ENCODE measurements at places on chromosomes 4 and X. TPM values are rescaled to one million over a fixed set of nuclear protein-coding genes. Genes with fewer than 3 reads are reported as not detected.

Gene TAF1
- 35.8 TPM for polyA plus RNA-seq

Gene ESX1
- polyA plus RNA-seq, result not detected

Gene TRAM1L1
- polyA plus RNA-seq, result 17.1 TPM

Gene BEX4
- 184 TPM for polyA plus RNA-seq

Gene AMER1
- polyA plus RNA-seq, result 8.3 TPM

Gene MTMR1
- polyA plus RNA-seq, result 30.7 TPM

GRCh38 chr4:55438314-55438713 lies 42.6 kb downstream of the TMEM165 start:
- no peak for DNase-seq

- peak; percentile 28 for DNase-seq
Observed at GRCh38 chr4:158253350-158253980, 43.2 kb downstream of the TMEM144 start.

- no peak for DNase-seq
Observed at GRCh38 chrX:40473460-40474204, 107.1 kb upstream of the ATP6AP2 start.

DNA sequence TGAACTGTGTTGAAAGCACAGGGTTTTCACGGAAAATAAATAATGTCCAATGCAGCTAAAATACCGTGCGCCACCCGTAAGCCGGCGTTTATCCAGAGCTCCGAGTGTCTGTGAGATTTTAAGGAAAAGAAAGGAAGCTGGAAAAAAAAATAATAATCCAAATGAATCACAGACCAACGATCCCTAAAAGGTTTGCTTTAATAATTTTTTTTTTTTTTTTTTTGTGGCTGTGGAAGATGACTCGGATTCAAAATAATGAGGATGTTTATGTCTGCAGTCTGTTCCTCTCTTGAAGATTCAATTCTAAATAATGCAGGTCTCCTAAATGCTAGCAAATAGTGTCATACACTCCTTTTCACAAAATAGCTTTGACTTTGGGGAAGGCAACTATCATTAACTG lies 84.6 kb upstream of the PPP2R3B start:
- DNase-seq, result no peak

- no peak for DNase-seq
Observed at GRCh38 chr4:3473181-3473950, 10.3 kb downstream of the DOK7 start.

GRCh38 chr4:123878976-123879375 lies 482.4 kb downstream of the SPRY1 start:
- no peak for DNase-seq

- DNase-seq, result no peak
Observed at GRCh38 chr4:71241501-71242288, 97.1 kb upstream of the SLC4A4 start.

GRCh38 chr4:93183576-93183975 lies 645.0 kb upstream of the ATOH1 start:
- DNase-seq, result no peak

DNA sequence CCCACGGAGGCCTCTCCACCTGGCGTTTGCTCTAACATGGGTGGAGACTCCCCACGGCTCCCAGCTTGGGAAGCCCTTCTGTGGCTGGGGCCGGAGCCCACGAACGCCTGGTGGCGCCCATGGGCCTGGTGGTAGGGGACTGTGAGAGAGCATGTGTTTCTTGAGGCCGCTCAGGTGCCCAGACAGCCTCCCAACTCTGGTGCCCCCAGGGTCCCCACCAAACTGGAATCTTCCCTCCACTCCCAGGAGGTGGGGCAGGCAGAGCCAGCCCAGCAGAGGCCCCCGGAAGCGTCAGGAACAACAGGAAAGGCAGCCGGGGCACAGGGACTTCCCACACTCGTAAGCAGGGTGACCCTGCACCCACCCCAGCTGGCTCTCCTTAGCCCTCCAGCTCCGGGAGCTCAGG lies 33.3 kb upstream of the FGFR3 start:
- DNase-seq, result no peak

DNA sequence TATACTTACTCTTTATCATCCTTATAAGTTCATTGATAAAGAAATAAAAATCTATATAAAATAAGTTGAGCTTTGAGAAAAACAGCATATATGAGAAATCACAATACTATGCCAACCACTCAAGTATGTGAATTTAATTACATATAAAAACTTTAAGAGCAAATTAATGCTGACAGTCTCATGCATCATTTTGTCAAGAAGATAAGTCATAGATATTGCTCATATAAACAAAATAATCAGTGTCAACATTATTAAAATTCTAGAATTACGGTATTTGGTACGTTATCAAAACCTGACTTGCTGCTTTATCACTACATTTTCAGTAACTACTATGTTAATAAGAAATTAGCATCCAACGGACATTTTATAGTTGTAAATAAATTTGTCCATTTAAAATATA lies 111.2 kb downstream of the FBXO8 start:
- no peak for DNase-seq

- no peak for DNase-seq
Observed at GRCh38 chrX:42615161-42615563, 162.8 kb downstream of the PPP1R2C start.

GRCh38 chrX:39946822-39947221 lies 150.9 kb downstream of the BCOR start:
- no peak for DNase-seq

Data from right renal pelvis (tissue), 4 donors.